ENCODE measurements at places on chromosomes 6 and 20. TPM values are rescaled to one million over a fixed set of nuclear protein-coding genes. Genes with fewer than 3 reads are reported as not detected.

GRCh38 chr6:108904741-108905140 lies 56.5 kb downstream of the ARMC2 start:
- no peak for DNase-seq

DNA sequence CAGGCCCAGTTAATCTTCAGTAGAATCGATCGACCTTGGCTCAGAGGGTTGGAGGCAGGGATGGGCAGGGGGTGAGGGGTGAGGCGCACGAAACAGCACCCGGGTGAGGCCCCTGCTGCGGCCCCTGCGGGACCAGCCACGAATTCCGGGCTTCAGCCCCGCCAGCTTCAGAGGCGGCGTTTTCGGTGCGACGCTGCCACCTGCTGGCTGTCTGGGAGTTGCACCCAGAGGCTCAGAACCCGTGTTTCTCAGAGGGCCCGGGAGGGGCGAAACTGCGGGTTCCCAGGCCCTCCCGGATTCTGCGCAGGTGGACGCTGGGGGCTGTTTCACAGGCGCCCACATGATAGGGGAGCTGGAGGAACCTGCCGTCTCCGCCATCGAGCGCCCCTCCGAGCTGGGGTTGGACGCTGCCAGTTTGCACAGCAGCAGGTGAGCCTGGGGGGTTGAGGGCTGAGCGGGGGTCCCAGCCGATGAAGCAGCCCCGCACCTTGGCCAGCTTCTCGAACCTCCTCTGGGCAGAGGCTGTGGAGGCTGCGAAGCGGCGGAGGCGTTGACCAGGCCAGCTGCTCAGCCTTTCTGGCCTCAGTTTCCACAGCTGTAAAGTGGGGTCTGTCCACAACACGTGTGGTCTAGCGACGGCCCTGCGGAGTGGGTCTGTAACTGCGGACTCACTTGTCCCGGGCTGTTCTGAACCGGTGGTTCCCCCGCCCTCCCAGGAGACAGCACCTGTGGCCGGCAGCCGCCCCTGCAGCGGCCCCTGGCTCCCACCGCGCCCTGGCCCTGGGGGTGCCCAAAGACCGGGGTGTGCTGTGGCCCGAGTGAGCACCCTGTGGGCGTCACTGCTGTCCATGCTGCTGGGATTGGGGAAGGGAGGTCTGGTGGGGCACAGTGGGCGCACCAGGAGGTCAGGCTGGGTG lies 2.5 kb upstream of the BHLHE23 start:
- DNase-seq = peak; percentile 88

DNA sequence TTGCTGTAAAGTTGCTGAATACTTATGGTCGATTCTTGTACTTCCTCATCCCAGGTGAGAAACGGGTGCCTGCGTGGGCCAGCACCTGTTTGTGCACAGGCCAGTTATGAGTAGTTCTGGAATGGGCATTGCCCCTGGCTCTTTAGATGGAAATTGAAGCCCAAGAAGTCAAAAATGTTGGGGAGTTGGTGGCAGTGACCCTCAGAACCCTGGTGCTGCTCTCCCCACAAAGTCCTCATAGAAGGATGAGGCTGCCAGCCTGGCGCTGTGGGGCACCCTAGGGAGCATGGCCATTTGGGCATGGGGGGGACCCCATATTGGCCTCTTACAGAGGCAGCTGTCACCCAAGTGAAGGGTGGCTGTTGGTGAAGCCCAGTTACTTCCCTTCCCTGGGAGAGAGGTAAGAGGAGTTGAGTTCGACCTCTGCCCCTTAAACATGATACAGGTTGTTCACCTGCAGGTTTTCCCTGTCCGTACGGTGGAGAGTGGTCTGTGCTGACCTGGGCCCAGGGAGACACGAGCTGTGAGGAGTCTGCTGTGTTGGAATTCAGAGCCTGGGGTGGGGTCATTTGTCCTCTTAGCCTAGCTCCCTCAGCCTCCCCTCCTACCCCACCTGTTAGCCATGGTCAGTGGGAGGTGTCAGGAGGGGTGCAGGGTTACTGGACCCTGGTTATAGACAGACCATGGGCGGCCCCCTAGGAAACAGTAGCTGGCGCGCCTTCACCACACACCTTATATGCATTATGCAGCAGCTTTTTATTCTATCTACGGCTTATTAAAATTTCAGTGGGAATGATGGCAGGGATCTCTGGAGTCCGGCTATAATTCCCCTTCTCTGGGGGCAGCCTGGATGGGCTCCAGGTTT lies 4.9 kb downstream of the HMGA1 start:
- no peak for DNase-seq

The CD40 gene
- total RNA-seq = 8.0 TPM

DNA sequence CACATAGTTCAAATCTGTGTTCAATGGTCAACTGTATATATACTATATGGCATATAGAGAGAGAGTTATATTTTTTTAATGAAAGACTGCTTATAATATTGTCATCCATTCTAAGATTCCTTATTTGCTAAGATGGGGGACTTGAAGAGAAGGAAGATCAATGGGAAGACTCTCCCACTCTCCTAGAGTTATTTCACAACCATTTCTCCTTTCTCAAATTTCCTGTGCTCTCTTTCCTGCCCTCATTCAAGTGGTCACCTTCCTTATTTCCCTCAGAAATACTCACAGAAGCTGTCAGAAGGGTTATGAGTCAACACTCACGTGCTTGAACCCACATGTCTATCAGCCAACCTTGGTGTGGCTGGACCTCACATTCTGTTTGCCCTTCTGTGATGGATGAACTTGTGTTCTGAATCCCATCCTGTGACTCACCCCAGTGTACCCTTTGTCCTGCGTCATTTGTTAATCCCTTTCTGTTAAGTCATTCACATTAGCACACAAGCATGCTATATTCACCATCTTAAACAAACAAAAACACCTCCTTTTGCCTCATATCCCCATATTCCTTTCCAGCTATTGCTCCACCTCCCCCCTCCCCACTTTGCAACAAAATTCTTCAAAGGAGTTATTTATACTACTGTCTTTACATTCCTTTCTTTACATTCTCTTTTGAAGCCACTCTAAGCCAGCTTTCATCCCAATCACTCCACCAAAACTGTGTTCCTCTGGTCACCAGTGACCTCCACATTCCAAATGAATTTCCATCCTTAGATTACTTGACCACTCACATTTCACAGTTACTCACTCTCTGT lies 279.3 kb upstream of the TCF21 start:
- DNase-seq = no peak

The C6orf15 gene
- not detected for total RNA-seq

- no peak for DNase-seq
Observed at GRCh38 chr6:147806697-147807096, 298.2 kb downstream of the SAMD5 start.

DNA sequence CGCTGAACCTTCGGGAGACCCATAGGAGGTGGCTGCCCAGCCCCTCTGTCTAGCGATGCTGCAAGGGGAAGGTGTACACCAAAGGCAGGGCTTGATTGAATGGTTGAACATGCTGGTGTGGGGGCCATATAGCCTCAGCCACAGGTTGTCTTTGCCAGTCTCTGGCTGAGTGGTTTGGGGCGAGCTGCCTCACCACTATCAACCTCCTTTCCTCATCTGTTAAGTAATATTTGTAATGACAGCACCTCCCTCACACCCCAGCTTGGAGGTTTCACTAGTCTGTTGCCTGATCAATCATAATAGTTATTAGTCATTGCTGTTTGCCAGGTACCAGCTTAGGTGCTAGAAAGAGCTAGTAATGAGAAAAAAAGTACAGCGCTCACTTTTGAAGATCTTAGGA lies 11.8 kb upstream of the ZNF831 start:
- DNase-seq = peak; percentile 32

- no peak for DNase-seq
Observed at GRCh38 chr6:1802491-1803395, 193.0 kb downstream of the FOXC1 start.

The MUCL3 gene
- total RNA-seq = not detected
